ENCODE measurements at places on chromosomes 6 and 20.
A peak's percentile ranks its signal among the peaks of the same experiment; 100 is the strongest.

DNA sequence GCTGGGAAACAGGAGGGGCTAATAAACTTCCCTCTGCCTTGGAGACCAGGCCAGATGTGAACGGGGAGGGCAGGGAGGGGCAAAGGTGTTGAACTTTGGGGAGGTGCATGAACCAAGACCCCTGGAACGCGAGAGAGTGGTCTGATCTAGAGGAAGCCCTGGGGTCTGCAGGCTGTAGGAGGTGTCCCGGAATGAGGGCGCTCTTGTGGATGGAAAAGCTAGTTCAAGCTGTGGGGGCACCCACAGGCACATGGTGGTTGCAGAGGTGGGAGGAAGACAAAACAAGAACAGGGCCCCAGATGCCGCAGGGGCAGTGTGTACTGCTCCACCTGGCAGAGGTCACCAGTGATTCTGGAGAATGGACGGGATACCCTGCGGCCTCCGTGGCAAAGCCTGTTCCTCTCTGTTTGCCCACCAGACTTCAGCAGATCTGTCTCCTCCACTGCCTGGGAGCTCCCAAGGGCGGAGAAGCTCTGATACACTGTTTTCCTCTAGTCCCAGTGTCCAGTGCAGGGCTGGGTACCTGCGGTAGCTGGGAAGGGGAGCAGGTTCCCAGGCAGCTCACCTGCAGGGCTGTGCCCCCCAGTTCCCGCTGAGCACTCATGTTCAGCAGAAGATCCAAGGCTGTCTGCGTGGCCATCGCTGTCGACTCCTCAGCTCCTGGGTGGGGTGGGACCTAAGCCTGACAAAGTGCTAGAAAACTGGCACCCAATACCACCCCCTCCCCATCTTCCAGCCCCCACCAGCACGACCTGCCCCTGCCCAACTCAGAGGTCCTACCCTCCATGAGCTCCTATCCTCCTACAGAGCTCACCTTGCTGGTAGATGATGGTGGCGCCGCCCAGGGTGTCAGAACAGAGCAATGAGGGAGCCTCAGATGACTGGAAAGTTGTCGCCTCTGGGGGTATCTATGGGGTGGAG lies 14.7 kb downstream of the ZNF335 start:
- no peak for DNase-seq

- no peak for DNase-seq
These were observed 152.5 kb downstream of the MTHFD1L start for GRCh38 chr6:151018046-151018445.

- peak; percentile 76 for DNase-seq
These were observed 39.7 kb downstream of the KCNS1 start for GRCh38 chr20:45061244-45061643.

DNA sequence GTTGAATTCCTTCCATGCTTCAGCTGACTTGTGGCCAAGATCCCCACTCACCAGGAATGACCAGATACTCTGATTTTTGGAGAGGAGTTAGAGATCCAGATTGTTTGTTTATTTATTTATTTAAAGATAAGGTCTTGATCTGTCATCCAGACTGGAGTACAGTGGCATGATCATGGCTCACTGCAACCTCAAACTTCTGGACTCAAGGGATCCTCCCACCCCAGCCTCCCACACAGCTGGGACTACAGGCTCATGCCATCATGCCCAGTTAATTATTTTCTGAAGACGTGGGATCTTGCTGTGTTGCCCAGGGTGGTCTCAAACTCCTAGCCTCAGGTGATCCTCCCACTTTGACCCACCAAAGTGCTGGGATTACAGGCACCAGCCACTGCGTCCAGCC lies 4.1 kb upstream of the SPATA2 start:
- no peak for DNase-seq

DNA sequence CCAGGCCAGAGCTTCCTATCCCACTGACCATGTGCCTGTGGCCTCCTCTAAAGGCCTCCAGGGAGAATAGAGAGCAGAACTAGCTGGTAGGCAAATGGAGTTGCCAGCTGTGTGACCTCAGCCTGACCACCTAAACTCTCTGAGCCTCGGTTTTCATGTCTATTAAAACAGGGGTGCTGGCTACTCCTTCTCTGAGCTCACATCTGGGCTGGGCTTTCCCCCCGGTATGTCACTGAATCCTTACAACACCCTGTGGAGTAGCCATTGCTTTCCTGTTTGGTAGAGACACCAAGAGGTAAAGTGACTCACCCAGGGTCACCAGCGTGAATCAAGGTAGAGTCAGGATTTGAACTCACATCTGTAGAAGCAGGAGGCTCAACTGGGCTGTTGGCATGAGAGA lies 132.1 kb downstream of the JPH2 start:
- DNase-seq = no peak

All from T1000 (cell line).